Activated naive CD8-positive, alpha-beta T cell treated with anti-CD3 and anti-CD28 coated beads, Interleukin-2, amount 50 U/mL, for 24 hours (primary cell): ENCODE measurements at places on chromosomes 7 and 10.

DNA sequence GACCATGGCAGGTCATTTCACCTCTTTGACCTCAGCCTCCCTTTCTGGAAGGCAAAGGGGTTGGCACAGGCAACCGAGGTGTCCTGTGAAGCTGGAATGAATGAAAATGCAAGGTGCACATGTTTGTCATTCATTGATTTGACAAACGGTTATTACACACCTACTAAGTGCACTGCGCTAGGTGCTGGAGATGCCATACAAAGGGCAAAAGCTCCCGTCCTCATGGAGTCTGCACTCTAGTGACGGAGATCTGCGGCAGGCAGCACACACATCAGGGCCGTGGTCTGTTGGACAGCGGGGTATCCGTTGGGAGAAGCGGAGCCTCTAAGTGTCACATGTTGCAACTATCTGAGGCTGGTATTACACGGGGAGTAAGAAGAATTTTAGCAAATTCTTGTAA lies 44.2 kb downstream of the PRF1 start:
- no peak for DNase-seq

DNA sequence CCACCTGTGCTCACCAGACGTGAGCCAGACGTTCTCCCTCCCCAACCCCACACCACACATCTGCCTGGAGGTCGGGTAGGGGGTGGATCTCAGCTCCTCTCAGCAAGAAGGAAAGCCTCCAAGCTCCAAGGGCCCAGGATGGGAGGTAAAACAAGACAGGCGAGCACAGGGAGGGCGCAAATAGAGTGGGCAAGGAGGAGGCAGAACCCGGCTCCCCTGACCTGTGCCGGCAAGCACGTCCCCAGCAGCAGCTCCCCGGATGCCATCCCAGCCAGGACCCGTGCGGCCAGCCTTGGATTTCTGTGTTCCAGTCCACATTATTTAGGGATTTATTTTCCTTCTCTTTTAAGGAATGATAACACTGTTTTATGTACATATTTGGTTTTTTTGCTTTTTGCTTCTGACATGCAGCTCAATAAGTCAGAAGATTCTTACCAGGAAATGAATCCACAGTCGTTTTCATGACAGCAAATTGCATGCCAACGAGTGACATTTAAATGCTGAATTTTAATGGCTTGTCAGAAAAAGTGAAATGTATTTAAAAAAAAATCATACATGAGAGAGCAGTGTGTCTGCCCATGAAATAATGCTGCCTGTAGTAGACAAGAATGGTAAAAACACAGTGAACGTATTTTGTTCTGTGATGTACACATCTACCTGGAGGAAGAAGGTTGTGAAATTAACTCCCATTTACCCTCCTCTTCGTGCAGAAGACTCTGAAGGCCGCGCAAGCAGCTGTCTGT lies 276.5 kb downstream of the PTPRN2 start:
- no peak for DNase-seq

DNA sequence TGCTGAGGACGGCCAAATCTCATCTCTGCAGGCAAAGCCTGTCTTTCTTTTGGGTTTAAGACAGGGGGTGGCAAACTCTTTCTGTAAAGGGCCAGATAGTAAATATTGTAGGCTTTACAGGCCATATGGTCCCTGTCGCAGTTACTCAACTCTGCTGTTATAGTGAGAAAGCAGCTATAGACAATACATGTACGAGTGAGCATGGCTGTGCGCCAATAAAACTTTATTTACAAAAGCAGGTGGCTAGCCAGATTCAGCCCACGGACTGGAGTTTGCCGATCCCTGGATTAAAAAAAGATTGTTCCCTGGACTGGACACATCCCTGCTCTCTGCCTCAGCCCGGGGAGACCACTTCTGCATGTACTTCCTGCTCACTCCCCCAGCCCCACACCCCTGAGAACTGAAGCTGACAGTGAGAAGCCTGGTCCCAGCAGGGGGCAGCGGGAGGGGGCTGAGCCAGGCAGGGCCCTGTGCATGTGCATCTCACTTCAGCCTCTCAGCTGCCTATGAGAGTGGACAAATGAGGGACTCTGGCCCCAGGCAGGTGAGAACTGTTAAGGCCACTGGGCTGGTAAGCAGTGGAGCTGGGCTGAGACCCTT lies 392.4 kb downstream of the PLXNA4 start:
- no peak for DNase-seq

GRCh38 chr7:16267953-16268820 lies 153.2 kb downstream of the CRPPA start:
- no peak for DNase-seq

- no peak for DNase-seq
Observed at GRCh38 chr10:112210666-112211065, 27.1 kb upstream of the GPAM start.

GRCh38 chr7:7443806-7444350 lies 91.8 kb downstream of the COL28A1 start:
- DNase-seq: no peak

DNA sequence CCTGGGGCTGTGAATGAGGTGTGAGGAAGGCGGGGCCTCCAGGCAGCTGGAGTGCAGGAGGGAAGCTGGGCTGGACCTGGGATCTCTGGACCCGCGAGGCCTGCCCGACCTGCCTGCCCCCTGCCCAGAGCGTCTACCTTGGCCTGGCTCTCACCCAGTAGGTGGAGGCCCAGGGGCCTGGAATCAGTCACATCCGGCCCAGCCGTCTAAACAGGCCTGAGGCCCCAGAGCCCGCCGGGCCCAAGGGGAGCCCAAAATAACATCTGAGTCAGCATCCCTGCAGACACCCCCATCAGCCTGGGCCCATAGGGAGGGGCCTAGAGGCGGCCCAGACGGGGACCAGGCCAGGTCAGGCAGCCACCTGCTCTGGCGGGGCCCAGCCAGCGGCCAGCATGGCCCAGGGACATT lies 15.1 kb upstream of the ELN start:
- no peak for DNase-seq

DNA sequence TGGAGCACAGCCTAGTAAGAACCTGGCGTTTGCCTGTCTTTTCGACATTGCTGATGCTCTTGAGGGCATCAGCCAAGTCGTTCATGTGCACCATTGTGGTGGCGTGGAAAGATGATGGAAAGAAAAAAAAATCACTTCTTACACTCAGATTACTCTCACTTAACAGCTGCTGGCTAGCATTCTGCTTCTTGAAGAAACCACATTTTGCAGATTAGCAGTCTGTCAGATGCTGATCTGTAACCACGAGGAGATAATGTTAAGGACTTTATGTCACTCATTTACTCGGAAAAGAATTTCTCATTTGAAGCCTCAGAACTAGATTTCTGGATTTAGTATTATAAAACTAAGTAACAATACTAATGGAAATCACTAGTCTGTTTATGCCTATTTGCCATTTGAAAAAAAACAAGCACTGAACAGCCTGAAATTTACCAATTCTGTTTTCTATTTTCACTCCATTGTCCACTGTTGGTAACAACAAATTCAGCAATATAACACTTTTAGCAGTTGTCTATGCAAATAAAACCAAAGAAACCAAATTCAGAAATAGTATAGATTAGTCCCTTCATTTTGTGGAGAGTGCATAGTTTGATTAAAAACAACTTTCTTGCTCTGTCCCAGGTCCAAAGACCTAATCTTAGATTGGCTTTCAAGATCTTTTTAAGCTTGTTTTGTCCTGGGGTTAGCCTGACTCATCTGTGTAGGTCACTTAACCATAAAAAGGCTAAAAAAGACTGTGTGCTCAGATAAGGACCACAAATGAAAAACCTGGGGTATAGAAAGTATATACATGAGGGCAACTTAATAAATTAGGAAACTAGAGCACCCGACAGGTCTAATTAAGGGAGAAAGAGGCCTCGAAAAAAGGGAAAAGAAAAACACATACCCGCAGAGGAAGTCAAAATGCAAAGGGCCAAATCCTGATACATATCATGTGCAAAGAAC lies 67.5 kb downstream of the NT5C2 start:
- no peak for DNase-seq

DNA sequence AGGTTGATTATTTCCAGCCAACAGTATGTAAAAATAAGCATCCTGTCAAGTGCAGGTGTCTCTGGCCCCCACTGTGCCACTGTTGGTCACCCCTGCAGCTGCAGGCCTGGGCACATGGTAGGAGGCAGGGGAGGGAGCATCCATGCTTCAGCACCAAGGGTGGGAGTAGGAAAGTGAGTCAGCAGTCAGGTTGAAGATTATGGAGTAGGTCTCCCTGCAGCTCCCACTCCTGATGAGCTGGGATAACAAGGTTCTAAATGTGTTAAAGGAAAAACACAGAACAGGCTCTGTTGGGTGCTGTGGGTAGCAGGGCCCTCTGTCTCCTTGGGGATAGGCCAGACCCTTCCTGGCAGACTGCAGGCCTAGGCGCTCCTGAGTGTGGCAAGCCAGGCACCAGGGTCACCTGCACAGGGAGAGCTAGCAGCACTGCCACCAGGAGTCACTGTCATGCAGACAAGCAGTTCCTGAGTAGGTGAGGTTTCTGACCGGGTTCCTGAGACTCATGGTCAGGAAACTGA lies 59.3 kb downstream of the NUDCD3 start:
- peak; percentile 11 for DNase-seq

DNA sequence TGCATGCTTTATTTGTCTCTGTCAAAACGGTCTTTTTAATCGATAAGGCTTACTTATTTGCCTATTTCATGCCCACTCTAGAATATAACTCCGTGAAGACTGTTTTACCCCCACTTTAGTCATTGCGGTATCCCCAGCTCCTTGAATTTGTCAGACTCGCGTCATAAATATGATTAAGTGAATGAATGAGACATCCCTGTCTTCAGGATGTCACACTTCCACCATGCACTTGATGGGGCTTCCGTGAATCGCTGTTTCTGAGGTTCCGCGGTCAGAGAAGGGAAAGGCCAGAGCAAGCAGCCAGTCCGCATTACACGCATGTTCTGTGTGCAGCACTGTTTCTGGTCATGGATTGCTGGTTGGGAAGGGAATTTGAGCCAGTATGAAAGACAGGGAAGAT lies 138.8 kb downstream of the CELF2 start:
- no peak for DNase-seq

DNA sequence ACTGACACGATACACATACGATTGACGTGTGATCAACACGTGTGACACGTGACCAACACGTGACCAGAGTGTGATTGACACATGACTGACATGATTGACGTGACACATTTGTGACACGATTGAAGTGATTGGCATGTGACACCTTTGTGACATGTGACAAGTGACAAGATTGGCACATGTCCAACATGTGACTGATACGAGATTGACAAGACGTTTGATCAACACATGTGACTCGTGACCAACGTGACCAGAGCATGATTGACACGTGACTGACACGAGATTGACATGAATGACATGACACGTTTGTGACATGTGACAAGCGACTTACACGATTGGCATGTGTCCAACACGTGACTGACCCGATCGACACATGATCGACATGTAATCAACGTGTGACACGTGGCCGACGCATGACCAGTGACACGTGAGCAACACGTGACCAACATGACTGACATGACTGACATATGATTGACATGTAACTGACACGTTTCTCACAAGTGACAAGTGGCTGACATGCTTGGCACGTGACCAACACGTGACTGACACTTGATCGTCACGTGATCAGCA lies 22.0 kb downstream of the CRPPA start:
- no peak for DNase-seq

DNA sequence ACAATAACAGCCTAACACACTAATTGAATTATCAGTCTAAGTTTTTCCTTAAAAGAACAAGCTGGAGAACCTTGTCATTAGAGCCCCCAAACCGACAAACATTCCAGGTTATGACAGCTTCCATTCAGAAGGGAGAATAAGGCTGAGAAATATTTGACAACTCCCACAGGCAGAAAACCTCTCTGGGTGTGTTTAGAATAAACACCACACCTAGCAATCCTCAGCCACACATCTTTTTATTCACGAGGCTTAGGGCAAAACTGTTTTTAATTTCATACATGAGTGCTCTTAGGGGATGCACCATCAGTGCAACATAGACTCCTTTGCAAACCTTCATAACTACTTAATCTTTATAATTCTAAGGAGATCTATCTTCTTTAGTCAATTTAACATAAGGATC lies 24.2 kb downstream of the STN1 start:
- no peak for DNase-seq

- DNase-seq: no peak
Observed at GRCh38 chr7:82595176-82595575, 151.6 kb upstream of the CACNA2D1 start.

DNA sequence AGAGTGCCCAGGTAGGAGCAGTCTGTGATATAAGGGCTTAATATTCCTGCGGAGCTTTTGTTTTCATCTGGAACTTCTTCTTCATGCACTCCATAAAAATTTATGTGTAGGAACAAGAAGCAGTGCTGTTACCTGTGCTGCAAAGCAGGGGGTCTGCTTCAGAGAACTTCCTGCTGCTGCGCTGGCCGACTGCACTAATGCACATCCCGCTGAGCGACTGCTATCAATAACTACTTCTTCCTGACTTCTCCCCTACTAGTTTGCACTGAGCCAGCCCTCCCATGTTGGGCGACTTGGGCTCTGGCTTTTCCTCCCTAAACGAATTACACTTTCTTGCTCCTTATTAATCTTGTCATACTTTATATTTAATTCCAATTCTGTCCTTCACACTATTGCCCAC lies 150.3 kb downstream of the NEBL start:
- DNase-seq: no peak

GRCh38 chr10:133230387-133231195 lies 574 bp downstream of the UTF1 start:
- DNase-seq: no peak

DNA sequence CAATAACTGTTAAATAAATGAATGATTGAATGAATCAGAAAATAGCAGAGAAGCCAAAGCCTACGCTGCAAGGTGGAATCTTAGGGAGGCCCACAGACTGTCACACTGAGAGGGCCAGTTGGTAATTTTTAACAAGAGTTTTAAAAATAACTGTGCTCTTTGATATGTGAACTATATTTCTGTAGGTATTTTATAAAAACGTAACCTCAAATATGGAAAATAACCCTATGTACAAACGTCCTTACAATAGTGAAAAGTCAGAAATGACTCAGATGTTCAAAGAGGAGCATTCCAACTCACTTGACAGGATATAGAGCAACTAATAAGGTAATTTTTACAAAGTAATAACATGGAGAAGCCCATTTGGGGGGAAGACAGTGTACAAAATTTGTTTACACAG lies 18.9 kb upstream of the TMEM273 start:
- no peak for DNase-seq

- DNase-seq: no peak
Observed at GRCh38 chr10:45454262-45454661, 80.2 kb downstream of the ALOX5 start.

DNA sequence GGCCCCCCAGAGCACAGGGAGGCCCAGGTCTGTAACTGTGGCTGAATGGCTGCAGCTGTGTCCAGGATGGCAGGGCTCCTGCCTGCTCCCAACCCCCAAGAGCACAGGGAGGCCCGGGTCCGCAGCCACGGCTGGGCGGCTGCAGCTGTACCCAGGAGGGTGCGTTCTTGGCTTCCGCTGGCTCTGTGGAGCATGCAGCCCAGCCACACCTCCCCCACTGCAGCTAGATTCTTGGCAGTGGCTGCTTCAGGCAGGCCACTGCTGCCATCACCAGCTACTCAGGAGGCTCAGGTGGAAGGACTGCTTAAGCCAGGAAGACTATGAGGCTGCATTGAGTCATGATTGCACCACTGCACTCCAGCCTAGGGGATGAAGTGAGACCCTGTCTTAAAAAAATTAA lies 27.9 kb downstream of the C7orf25 start:
- no peak for DNase-seq

- no peak for DNase-seq
Observed at GRCh38 chr10:122173337-122173736, 97.8 kb upstream of the BTBD16 start.
